Right renal cortex interstitium (tissue), 3 donors: ENCODE measurements at places on chromosomes 1 and 21. TPM values are rescaled to one million over a fixed set of nuclear protein-coding genes. Genes with fewer than 3 reads are reported as not detected.

DNA sequence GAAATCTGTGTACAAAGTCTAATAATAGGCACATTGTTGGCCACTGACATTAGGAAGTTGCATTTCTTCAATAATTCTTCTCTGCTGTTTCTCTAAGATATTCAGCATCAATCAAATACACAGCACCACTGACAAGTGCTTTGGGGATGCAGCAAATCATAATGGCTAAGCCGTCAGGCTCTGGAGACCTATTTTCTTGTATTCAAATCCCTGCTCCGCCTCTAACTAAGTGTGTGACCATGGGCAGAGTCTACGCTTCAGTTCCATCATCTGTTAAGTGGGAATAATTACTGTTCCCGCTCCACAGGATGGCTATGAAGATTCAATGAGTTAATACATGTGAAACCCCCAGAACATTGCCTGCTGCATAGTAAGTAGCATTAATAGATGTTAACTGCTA, 176.9 kb downstream of the ADGRL4 start:
- DNase-seq, result no peak

GRCh38 chr1:167922611-167923074, 8.7 kb upstream of the ADCY10 start:
- no peak for DNase-seq

DNA sequence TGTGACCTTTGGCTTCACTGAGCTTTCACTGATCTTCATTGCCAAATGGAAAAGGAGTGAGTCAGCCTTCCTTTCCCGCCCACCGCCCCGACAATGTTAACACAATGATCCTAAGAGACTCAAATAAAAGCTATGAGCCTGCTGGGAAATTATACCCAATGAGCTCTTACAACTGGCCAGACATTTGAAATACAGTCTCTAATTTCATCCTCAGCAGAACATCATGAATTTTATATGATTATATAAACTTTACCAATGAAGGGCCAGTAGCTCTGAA, 252.5 kb downstream of the SIPA1L2 start:
- no peak for DNase-seq

The HMCN1 gene
- polyA plus RNA-seq, result 59.8 TPM

- DNase-seq, result no peak
Measured at GRCh38 chr1:204207136-204207616, 6.6 kb downstream of the GOLT1A start.

GRCh38 chr1:222543817-222544216, 4.1 kb downstream of the HHIPL2 start:
- DNase-seq, result no peak

GRCh38 chr1:222844411-222844779, 29.6 kb downstream of the DISP1 start:
- DNase-seq, result no peak

- DNase-seq, result no peak
Measured at GRCh38 chr1:68322837-68323687, 90.7 kb upstream of the WLS start.

- no peak for DNase-seq
Measured at GRCh38 chr1:197842646-197843045, 59.8 kb upstream of the C1orf53 start.

The C4BPA gene
- 0.40 TPM for polyA plus RNA-seq

GRCh38 chr1:221274373-221274772, 395.1 kb downstream of the HLX start:
- DNase-seq, result no peak

- no peak for DNase-seq
Measured at GRCh38 chr1:72781038-72781437, 498.7 kb upstream of the NEGR1 start.

The ESRRG gene
- 47.2 TPM for polyA plus RNA-seq

- DNase-seq, result no peak
Measured at GRCh38 chr1:198088360-198089071, 68.3 kb upstream of the NEK7 start.

- DNase-seq, result no peak
Measured at GRCh38 chr21:46038341-46038829, 56.8 kb downstream of the COL6A1 start.

DNA sequence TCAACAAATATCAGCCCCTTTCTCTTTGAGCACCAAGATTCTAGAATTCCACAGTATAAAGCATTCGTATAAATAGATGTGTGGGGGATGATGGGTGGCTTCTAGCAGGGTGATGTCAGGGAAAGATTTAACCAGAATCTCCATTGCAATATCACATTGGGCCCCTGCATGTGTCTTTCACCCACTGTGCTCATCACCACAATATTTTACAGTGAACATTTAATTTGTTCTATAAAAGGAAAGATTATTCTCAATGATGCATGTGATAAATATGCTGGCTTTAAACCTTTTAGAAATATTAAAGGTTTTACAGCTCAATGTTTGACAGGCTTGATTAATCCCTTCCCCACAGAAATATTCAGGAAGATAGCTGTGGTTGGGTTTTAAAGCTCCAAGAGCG, 457.8 kb upstream of the DAB1 start:
- DNase-seq, result no peak

- DNase-seq, result no peak
Measured at GRCh38 chr21:25772686-25773085, 37.9 kb downstream of the GABPA start.

GRCh38 chr1:201655910-201656309, 117.0 kb downstream of the NAV1 start:
- DNase-seq, result no peak

DNA sequence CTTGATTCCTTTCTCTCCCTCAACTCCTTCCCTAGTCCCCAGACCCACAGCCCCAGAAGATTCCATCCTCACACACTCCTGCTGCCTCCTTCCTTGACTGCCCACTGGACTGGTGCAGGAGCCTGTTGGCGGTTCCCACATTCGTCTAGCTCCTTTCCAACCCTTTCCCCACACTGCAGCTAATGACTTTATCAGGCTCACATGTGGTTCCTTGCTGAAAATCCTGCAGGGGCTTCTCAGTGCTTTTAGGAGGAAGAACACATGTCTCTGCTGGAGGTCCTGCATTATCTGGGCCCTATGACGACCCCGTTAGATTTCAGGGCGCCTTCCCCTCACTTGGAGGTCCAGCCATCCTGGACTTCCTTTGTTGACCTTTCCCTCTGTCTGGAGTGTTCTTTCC, 50.2 kb downstream of the EDN2 start:
- DNase-seq, result no peak

The OR10T2 gene
- polyA plus RNA-seq, result not detected

GRCh38 chr1:198641501-198641900, 2.7 kb downstream of the PTPRC start:
- DNase-seq, result no peak

GRCh38 chr1:201501812-201502510, 5.0 kb downstream of the CSRP1 start:
- no peak for DNase-seq

The PGD gene
- polyA plus RNA-seq, result 201 TPM

GRCh38 chr1:231016966-231017365, 23.1 kb downstream of the FAM89A start:
- DNase-seq, result no peak
